Dermis blood vessel endothelial cell (primary cell): ENCODE measurements at places on chromosomes 12 and 14. TPM values are rescaled to one million over a fixed set of nuclear protein-coding genes. Genes with fewer than 3 reads are reported as not detected.

DNA sequence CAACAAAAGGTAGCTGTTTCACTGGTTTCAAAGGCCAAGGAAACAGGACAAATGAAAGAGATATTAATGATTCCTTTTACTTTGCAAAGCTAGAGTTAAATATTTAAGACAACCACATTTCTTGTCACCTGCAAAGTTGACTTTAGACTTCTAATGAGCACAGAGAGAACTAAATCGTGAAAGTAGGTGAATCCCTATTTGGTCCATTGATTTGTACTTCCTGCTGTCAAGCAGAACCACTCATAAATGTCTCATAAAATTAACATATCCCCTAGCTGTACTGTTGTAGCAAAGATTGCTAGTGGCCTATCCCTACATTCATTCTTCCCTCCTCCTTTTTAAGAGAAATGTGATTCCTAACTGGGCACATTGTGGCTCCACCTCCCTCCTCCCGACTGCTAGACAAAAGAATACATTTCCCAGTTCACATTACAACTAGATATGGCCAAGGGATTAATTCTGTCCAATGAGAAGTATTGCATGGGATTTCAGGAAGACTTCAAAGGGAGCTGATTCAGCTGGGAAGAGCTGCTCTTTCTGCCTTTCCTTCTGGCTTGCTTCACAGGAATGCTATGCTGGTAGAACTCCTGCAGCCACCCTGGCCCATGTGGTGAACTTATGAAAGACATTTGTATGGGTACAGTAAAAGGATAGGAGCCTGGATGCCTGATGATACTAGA, 227.5 kb upstream of the ABCD2 start:
- DNase-seq, result no peak

DNA sequence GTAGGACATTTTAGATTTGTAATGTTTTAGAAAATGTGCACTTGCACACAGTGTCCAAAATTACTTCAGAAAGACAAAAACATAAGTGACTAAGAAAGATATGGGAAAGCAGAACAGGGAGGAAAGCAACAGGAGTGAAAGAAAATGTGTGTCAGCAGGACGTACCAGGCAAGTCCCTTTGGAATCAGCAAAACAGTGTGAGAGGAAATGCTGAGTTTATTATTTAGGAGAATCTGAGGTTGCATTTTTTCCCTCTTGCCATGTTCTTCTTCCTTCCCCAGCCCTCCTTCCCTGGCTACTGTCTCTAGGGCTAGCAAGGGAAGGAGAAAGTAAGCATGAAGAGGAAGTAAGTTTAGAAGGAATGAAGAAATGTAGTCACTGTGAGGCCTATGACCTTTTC, 67.7 kb upstream of the CD163 start:
- DNase-seq, result no peak

DNA sequence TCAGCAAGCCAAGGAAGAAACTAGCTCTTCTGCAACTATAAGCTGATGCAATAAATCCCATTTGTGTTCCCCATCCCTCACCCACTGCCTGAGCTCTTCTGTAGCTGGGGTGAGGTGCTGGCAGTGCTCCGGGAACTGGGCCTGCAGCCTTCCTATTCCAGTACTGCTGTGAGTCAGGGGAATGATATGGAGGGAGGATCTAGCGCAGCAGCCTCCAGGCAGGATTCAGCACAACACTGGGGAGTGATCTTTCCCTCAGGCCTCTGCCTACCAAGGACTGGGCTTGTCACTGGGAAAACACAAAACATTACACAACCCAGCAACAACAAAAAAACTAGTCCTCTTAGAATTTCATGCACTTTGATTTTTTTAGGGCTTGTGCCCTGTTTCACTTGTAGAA, 58.7 kb downstream of the ST8SIA1 start:
- peak; percentile 33 for DNase-seq

DNA sequence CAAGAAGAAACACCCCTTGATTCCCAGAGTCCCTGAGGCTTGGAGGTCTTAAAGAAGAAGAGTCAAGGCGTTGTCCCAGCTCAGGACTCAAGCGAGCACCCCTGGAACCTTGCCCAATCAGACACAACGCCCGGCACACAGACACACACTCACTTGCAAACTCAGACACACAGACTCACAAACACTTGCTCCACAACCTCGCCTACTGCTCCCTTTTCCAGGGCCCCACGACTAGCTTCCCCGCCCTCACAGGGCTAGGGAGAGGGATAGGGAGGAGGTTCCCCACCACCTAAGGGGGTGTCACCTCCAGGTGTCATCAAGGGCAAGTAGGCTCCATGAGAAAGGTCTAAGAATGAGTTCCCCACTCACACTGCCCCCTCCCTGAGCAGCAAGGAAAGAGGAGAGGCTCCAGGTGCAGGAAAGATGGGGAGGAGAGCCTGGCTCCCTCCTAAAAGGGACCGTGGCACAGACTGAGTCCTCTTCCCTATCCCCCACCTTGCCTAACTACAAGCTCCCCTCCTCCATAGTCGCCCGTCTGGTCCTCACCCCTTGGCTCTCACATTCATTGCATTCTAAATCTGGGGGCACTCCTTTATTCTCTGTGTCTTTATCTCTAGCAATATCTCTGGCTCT, 717 bp downstream of the WNT10B start:
- DNase-seq, result no peak

DNA sequence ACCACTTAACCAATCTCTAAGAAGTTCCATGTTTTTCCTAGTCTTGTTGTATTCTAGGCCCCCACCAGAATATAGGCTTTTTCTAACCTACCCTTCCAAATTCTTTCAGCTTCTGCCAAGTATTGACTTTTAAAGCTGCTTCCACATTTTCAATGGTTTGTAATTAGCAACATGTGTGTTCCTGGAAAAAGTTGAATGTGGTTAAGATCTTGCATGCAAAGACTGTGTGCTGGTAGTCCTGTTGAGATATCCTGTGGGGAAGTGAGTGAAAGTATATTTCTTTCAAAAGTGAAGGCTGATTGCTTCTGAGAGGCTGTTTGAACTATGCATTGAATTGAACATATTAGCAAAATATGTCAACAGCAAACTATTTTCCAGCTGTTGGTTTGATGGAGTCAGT, 646 bp upstream of the OR6C4 start:
- DNase-seq, result no peak

GRCh38 chr14:80364274-80364673, 153.0 kb upstream of the DIO2 start:
- peak; percentile 32 for DNase-seq

The LGR5 gene
- total RNA-seq, result not detected in 2 replicates

The CCDC196 gene
- not detected in 2 replicates for total RNA-seq

GRCh38 chr12:19125325-19125724, 4.2 kb upstream of the PLEKHA5 start:
- DNase-seq, result peak; percentile 13

- DNase-seq, result no peak
Measured at GRCh38 chr14:65238456-65238855, 136.1 kb upstream of the MAX start.

DNA sequence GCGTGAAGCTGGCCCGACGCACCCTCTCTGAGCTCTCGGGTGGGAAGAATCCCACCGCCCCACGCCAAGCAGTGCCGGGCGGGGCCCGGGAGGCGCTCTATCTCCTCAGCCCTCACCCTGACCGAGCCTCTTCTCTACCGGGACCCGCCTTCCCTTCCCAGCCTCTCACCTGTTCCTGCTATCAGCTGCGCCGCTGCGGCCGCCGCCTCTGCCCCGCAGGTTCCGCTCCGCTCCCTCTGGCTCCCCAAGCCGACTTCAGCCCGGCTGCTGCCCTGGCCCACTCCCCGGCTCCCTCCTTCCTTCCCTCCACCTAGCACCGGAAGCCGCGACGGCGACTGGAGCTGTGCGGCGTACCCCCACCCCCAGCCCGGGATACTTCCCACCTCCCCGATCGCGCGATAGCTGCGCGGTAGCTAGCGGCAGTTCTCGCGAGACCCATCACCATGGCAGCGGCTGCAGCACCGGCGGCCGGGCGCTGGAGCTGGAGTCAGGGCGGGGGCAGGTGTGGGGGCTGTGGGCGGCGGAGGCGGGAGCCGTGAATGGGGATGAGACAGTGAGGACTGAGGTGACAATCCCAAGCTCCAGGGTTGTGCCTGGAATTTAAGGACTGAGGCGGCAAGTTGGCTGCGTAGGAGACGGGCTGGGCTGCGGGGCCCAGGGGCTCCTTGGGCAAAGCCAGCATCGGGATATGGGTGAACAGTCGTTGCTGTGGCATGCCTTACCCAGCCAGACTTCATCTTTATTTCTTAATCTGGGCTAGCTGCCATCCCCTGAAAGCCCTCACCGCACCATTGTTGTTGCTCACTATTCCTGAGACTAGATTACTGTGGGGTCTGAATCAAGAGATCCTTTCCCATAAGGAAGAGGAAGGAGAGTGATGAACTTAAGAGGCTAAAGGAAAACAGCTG, at the start of gene ARF3:
ARF3 (minus strand) TSS at position 347 of the 908 bp plus-strand sequence. CDS start 16,392 bp downstream, outside the sequence.
- DNase-seq, result peak; percentile 95

The SLCO1B1 gene
- not detected in 2 replicates for total RNA-seq

The SETD1B gene
- total RNA-seq, result 2.7 and 6.7 TPM in 2 replicates
